ENCODE measurements at places on chromosomes 2 and 18.

- no peak for DNase-seq
Measured at GRCh38 chr2:202450785-202451184, 74.7 kb downstream of the BMPR2 start.

DNA sequence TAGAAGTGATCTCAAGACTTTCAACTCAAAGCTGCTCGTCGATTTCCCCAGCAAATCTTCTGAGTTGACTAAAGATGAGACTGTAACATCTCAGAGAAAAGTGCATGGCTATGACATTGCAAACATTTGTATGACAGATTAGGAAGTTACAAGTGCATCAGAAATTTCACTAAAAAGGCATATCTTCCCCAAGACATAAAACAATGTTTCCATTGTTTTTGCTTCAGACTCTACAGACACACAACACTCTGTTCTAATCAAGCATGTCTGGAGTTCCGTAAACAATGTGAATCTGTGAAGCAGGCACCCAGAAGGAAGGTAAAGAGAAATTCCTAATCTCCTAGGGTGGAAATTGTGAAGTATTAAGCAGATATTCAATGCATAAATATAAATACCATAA lies 144.6 kb upstream of the LYPD1 start:
- no peak for DNase-seq

DNA sequence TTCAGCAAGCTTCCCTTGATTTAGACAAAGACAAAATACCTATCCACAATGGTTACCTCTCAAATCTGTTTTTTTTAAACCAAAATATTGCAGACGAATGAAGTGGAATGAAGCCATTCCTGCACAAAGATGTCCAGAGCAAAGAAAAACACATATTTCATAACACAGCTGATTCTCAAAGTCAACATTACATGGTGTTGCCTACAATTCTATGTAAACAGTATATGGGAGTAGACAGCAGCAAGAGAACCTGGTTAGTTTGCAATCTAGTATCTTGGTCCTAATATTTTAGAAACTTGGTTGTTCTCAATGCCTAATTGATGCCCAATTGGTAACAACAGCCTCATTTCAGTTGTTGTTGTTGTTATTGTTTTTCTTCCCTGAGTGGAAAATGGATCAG lies 1240.9 kb upstream of the CHAC2 start:
- no peak for DNase-seq

DNA sequence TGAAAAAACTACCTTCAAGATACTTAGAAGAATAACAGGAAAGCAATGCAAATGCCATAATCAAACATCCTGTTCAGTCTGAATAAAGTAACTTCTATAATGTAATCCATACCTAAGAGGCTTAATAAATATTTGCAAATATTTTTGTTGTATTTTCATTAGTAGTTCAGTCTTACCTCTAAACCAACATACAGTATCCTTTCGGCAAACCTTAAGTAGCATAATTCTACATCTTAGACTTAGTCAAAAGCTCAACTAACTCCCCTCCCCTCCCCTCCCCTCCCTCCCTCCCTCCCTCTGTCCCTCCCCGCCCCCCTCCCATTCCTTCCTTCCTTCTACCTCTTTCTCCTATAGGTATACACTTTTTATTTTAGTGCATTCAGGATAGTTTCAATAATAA lies 1373.2 kb downstream of the SUCLG1 start:
- DNase-seq, result no peak

All from NCI-H748 treated with DMSO at 0.1 percent for 48 hours (cell line).